ENCODE measurements at places on chromosomes 5 and 9.

DNA sequence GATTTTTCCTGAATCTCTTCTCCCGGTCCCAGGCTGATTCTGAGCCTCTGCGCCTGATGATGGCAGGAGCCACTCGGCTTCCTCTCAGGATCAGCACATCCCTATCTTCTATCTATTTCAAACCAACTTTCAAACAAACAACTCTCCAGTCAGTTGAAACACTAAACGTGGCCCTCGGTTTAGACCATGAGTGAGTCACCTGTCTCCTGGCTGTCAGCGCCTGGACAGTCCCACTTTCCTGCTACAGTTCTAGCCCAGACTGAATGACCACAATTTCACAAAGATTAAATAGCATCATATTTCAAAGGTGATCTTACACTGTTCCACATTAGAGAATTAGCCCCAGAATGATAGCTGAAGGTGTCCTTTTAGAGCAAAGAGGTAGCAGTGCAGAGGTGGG is 6.2 kb downstream of the SLC6A19 start:
- no peak for DNase-seq

DNA sequence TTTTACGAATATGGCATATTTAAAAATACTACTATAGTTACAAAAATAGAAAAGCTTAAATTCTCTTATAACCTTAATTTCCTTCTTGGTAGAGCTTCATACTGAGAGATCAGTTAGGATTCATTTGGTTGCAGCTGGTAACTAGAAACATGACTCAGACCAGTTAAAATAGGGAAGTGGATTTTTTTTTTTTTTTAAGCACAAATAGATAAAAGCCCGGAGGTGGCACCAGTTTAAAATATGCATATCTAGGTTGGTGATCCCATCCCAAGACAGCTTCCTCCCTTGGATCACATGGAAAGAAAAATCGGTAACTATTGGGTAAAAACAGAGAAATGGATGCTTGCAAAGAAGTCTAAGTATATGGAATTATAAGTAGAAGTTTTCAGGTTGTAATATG is 1634.3 kb downstream of the MAT2B start:
- no peak for DNase-seq

- no peak for DNase-seq
Measured at GRCh38 chr9:134968823-134969090, 51.0 kb upstream of the FCN1 start.

DNA sequence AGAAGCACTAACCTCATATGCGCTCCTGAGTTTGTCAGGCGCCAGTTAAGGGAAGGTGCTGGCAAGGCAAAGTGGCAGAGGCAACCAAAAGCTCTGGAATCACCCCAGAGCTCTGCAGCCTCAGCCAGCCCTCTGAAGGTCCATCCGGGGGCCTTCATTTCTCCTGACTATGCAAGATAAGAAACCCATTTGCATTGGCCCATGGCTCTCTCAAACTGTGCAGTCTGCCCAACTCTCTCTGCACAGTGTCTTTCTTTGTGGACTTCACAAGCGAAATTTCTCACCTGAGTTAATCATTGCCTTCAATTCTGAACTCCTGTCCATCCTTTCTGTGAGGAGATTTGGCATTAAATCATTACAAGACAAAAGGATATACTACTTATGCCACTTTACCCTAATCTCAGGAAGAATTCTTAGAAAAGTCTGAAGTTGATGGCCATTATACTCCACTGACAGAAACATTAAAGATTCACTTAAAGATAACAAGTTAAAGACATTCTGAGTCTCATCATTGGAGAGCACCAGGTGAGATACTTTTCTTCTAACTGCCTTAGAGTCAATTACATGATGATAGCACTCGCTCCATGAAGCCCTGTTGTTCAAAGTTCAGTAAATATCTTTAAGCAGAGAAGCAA is 235.6 kb downstream of the SPOCK1 start:
- DNase-seq = no peak

DNA sequence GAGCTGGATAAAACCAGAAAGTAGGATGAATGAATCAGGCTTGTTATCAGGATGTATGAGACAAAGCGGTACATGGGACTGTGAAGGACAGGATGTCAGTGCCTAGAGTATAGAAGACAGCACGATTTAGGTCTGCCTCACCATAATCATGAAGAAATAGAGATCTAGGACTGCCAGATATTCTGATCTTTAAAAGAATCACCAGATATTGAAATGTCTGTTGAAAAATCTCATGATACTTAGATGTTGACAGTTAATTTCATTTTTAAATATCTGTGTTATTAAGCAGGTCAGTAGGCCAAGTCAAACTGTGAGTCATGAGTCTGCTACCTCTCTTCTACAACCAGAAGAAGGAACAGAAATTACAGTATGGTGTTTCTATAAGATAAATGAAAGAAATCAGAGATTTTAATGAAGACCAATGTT is 65.0 kb downstream of the ST8SIA4 start:
- no peak for DNase-seq

GRCh38 chr9:22238809-22239684 is 207.6 kb upstream of the DMRTA1 start:
- DNase-seq = no peak

- no peak for DNase-seq
Measured at GRCh38 chr9:98860871-98861293, 53.4 kb downstream of the GALNT12 start.

DNA sequence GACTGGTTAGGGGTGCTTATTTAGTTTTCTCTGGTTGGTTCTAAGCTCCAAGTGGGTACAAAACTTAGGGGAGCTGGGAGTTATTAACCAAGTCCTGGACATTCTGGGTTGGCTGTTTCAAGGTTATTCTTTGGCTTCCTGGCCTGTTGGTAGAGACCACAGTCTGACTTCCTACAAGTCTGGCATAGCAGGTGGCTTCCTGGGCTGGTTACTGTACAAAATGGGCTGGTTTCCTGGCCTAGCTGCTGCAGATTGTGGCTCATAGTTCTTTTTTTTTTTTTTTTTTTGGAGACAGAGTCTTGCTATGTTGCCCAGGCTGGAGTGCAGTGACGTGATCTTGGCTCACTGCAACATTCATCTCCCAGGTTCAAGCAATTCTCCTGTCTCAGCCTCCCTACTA is 46.3 kb upstream of the BARHL1 start:
- DNase-seq = no peak

DNA sequence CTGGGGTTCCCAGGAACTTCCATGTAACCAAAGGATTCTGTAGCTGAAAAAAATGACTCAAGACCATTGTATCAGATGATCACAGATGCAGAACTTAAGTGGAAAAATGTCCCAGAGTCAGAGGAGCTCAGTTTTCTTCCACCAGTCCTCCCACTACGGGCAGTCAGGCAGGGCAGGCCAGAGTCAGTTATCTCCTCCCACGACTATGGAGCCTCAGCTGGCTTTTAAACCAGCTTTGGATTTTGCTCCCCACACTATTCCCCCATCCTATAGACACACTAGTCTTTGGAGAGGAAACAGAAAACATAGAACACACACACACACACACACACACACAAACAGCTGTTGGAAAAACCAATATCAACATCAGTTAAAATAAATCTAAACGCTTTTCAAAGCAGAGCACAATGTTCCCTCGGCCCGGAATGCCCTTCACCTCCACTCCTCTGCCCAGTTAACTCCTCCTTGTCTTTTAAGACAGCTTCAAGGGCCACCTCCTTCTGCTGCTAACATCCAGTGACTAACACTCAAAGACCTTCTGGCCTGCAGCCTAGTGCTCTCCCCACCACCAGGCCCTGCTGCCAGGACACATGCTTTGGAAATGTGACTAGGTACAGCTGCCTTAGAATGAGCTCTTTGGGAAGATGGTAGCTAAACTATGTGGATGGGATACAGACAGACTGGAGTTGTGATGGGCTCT is 56.8 kb downstream of the NIPAL4 start:
- DNase-seq = no peak

- DNase-seq = no peak
Measured at GRCh38 chr5:131068893-131069643, 96.0 kb downstream of the HINT1 start.

DNA sequence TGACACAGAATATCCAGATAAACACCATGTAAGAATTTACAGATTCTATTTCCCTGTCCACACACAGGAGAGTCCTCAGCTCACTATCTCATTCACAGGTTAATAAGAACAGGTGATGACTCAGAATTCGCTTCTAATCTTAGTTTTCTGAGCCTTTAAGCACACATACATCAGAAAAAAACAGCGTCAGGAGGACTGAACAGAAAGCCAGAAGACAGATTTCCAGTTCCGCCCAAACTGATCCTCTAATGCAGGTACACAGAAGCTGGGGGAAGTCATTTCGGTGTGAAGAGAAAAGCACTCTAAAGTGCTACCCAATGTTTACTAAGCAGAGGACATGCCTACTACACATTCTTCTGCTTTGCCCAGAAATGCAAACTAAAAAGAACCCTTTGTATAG is 1.6 kb downstream of the CEMIP2 start:
- DNase-seq = no peak

DNA sequence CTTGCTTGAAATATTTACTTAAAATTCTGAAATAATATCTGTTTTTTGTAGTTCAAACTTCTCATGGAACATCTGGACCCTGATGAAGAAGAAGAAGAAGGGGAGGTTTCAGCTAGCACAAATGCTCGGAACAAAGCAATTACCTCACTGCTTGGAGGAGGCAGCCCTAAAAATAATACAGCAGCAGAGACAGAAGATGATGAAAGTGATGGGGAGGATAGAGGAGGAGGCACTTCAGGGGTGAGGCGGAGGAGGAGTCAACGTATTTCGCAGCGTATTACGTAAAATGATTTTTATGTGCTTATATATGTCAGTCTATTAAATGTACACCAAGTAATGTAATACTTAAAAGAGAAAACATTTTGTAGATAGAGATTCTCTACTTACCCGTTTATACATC is 185.4 kb downstream of the CPLANE1 start:
- DNase-seq = no peak

DNA sequence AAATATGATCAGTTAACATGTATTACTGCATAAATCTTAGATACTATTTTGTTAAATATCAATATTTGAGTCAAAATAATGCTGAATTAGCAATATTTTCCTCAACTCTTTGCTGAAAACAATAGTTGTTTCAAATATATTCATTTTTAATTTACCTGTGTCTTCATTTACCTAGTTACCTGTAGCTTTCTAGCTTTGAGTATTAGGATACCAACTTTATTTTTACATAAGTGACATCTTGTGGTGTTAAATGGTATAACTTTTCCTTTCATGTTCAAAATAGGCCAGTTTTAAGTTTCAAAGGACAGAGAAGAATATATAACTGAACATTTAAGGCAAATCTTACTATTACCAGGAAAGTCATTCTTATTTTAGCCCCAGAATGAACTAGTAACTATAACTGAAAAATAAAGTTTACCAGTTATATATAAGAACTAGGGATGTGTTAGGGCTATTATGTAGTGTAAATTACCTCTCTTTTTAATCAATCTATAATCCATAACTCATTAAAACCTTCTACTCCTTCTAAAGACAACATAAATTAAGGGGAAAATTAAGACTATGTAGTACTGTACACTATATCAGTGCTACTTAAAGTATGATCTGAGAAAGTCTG is 25.3 kb downstream of the AP3B1 start:
- DNase-seq = no peak

DNA sequence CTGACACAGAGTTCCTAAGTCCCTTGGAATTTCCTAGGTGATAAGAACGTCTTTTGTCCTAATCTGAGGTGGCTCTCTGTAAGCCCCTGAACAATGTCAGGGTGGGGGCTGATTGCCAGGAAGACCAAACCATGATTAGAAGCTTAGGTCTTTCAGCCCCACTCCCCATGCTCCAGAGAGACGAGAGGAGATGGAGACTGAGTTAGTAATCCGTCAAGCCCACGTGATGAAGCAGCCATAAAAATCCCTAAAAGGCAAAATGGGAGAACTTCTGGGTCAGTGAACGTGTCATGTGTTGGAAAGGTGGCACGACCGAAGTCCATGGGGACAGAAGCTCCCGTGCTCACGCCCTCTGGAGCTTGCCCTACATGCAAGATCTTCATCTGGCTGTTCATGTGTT is 85.6 kb downstream of the RAD23B start:
- no peak for DNase-seq

DNA sequence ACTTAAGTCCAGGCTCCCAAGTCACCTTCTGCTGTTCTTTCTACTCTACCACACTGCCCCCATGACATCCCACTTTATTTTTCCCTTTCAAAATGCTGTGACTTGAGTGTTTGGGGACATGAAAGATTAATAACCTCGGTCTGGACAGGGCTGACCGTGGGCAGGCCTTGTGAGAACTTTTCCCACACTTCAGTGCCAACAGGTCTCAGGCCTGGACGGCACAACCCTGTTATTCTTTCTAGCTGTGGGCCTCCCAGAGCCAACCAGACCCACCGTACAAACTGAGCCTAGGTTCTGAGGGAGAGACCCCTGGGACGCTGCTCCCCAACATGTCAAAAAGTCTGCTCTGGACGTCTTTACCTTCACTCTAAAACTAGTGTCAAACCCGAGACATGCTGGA is 153.4 kb downstream of the CEP120 start:
- no peak for DNase-seq

DNA sequence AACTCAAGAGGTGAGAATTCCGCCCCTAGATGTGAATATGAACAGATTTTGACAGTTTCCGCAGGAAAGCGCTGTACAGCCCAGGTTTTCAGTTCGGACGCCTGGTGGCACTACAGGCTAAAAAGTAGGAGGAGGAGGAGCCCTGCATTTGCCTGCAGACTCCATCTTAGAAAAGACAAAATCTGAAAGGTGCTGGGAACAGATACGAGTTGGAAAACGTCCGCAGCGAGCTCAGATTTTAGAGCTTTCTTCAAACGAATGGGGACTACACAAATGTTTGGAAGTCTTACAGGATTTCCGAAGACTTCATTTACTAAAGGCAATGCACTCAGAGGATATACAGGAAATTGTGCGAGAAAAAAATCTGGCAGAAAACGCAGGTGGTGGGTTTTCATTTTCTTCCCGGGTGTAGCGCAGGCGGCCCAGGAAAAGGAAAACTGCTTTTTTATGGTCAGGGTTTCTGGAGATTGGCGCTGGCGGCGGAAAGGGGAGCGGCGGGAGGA is 9.9 kb upstream of the PCDHB2 start:
- DNase-seq = no peak

DNA sequence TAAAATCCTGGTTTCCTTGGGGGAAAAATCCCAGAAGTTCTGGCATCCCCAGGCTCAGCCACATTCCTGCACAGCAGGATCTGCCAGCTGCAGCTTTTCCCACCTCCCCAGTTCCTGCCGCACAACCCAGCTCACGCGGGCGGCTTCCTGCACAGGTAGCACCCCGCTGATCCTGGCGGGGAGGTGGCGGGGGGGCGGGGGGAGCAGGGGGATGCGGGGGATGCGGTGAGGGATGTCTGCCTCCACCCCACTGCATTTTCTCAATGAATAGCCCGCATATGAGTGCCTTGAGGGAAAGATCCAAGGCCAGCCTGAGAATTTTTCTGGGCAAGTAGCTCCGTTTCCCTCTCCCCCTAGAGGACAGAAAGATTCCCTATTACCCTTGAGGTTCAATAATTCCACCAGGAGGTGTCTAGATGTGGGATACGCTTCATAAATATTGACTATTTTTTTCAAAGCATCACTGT is 21.1 kb downstream of the GFPT2 start:
- no peak for DNase-seq

Data from cortex of kidney (tissue), 1 donor.